Bronchial epithelial cell (primary cell): ENCODE measurements at places on chromosomes 4 and X. TPM values are rescaled to one million over a fixed set of nuclear protein-coding genes. Genes with fewer than 3 reads are reported as not detected.

DNA sequence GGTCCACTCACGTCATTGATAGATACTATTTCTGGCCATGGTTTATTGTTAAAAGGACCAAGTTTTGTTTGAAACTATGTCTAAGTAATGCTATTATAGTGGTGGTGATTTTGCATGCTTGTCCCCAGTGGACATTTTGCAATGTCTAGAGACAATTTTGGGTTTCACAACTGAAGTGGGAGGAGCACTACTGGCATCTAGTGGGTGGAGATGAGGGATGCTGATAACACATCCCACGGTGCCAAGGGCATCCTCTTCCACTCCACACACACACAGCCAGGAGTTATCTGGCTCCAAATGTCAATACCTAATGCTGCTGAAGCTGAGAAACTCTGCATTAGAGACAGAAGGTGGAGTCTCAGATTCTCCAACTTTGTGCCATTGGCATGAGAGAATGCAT is 131.2 kb downstream of the FRMPD4 start:
- DNase-seq = no peak

PPARGC1A gene
- total RNA-seq = 1.6 and 8.7 TPM in 2 replicates

DNA sequence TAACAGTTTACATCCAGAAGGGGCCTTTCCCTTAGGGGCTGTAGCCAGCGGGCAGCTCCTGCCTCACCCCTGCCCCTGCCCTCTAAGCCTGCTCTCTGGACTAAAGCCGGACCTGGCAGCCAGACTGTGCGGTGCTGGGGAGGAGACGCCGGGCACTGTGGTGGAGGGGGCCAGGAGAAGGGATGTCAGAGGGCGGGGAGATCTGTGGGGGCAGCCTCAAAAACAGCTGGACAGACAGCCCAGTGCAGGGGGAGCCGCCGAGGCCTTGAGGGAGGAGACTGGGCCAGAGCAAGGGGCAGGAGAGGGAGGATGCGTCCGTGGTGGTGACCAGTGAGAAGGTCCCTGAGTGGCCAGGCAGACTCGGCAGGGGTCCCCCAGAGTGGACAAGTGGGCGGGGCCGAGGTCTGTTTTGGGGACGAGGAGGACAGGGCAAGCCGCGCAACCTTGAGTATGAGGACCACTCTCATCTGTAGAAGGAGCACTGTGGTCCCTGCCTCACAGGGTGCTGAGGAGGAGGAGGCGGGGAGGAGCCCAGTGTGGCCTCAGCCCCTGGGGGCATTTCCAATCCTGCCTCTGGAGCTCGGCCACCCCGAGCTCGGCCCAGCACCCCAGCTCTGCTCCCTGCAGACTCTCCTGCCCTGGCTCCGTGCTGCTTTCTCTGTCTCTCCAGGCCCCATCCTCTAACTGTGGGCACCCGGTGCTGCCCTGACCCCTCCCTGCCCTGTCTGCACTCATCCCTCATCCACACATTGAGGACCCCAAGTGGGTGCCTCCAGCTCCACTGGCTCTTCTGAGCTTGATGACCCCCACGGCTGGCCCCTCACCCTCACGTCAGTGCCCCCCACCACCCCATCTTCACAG is 59.2 kb upstream of the NKX1-1 start:
- DNase-seq = no peak

DNA sequence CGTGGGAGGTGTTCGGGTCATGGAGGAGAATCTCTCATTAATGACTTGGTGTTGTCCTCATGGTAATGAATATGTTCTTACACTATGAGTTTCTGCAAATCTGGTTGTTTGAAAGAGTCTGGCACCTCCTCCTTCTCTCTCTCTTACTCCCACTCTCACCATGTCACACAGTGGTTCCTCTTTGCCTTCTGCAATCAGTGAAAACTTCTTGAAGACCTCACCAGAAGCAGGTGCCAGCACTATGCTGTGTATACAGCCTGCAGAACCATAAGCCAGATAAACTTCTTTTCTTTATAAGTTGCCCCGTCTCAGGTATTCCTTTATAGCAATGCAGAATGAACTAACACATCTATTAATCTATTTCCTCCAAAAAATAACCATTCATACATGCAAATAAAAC is 275.0 kb downstream of the ANTXR2 start:
- no peak for DNase-seq

TMEM154 gene
- total RNA-seq = 22.4 and 39.4 TPM in 2 replicates

INTU gene
- 3.9 and 6.7 TPM in 2 replicates for total RNA-seq

- DNase-seq = peak; percentile 69
Measured at GRCh38 chr4:184287697-184288255, 70.1 kb upstream of the ENPP6 start.

CENPI gene
- 1.0 and 1.6 TPM in 2 replicates for total RNA-seq

GRCh38 chr4:57194068-57194611 is 84.0 kb upstream of the IGFBP7 start:
- DNase-seq = no peak

GRCh38 chr4:171157462-171158082 is 655.6 kb upstream of the GALNTL6 start:
- DNase-seq = no peak

MAGEB17 gene
- 0.26 TPM in 1 of 2 replicates, not detected in the other for total RNA-seq

- DNase-seq = no peak
Measured at GRCh38 chrX:114127005-114127404, 456.9 kb upstream of the HTR2C start.

C1GALT1C1 gene
- 16.8 and 17.3 TPM in 2 replicates for total RNA-seq
